ENCODE measurements at places on chromosomes 11 and 22.

GRCh38 chr11:75135651-75136050, 15.3 kb upstream of the SLCO2B1 start:
- DNase-seq = no peak

DNA sequence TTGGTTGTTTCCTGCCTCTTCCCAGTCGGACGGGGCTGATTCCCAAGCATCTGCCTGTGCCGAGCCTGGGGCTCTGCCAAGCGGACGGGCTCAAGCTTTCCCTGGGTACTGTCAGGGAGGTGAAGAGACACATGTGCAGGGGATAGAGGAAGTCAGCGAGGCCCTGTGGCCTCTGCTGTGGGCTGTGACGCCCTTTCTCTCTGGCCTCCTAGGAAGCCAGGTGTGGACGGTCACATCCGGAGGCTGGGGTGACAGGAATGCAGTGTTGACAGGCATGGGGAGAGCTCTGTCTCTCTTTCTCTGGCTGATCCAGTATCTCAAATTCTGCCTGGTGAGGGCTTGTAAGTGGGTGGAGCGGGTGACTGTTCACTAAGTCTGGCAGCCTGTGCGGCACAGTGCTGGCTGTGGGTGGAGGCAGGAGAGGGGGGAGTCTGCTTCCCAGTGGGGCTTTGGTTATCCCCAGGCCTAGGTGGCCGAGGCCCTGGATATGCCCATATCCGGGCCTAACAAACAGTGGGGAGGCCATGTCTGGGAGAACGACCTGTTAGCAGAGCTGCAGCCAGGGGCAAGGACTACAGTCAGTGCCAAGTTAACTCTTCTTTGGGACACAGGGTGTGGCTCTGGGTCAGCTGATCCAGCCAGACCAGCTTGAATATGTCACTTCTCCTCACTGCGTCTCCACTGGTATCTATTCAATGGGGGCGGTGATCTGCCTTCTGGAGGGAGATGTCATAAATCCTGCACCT, 1.9 kb downstream of the KCTD17 start:
- no peak for DNase-seq

GRCh38 chr11:14500181-14500651, 605 bp upstream of the COPB1 start:
- peak; percentile 85 for DNase-seq

DNA sequence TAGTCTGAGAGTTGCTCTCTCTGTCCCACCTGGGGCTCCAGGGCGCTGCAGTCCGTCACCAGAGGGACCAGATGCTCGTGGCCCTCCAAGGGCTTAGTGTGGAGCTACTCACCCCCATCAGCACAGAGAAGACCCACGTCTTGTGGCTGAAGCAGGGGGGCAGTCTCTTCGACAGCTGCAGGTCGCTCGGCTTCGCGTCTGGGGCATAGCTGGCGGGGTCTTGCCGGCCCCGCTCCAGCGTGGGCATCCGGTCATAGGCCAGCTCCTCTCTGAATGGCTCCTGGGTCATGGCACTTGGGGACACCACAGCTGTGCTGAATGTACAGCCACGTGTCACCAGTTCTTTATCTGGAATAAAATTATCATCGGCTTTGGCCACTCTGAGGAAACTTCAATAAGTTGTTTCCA, 608 bp downstream of the MLC1 start:
- DNase-seq = peak; percentile 63

DNA sequence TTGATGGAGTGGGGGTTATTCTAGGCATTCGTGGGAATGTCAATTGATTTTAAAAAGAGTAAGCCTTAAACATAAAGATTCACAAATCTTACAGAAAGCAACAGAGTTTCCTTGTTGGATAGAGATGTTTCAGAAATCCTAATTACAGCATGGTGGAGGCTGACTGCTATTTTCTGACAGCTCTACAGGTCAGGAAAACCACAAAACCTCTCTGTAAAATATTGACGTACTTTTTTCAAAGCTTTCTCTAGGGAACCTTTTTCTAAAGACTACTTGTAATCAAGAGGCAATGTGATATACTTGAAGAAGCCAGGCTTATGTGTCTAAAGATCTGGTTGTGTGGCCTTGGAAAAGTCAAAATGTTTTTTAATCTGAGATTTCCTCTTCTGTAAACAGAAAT, 9.1 kb upstream of the OR8B8 start:
- DNase-seq = peak; percentile 35

DNA sequence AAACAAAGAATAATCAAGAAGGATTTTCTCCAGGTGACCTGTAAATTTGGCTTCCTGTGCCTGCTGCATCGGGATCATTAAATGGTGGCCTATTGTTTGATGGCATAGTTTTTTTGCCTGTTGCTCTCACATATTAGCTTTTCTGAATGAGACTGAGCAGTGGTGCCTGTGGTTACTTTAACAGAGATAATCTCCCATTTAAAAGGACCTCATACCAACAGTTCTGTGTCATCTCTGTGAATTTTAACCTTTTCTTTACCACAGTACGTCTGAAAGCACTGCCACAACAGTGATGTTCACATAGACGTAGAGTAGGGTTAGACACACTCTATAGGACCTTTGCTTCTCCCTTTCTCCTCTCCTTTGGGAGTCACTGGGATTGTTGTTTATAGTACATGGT, 22.9 kb upstream of the RCE1 start:
- no peak for DNase-seq

DNA sequence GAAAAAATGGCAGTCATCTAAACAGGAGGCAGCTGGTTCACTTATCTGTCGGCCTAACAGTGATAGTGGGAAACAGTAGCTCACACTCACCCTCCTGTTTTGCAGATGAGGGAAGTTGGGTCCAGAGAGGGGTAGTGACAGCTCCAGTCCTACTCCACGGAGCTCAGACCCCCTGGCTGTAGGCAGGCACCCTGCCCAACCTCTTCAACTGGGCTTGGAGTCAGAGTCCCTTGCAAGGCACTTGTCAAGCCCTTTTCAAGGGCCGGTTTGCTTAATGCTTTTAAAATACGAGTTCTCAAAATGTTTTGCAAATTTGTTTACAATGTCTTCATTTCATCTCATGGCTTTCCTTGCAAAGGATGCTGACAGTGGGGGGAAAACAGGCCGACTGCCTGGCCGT, 75.1 kb downstream of the BMAL1 start:
- DNase-seq = peak; percentile 33
